Stimulated activated CD4-positive, alpha-beta T cell treated with anti-CD3 and anti-CD28 coated beads, Interleukin-2, amount 100 ng/mL, for 24 hours (primary cell): ENCODE measurements at places on chromosomes 11 and 22.

DNA sequence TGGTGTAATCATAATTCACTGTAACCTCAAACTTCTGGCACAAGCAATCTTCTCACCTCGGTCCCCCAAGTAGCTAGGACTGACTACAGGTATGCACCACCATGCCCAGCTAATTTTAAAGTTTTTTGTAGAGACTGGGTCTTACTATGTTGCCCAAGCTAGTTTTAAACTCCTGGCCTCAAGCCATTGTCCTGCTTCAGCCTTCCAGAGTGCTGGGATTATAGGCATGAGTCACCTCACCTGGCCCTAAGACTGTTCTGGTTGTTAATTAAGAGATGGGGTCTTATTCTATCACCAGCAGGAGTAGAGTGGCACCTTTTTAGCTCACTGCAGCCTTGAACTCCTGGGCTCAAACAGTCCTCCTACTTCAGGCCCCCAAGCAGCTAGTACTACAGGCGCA is 52.0 kb upstream of the DEPDC7 start:
- no peak for DNase-seq

DNA sequence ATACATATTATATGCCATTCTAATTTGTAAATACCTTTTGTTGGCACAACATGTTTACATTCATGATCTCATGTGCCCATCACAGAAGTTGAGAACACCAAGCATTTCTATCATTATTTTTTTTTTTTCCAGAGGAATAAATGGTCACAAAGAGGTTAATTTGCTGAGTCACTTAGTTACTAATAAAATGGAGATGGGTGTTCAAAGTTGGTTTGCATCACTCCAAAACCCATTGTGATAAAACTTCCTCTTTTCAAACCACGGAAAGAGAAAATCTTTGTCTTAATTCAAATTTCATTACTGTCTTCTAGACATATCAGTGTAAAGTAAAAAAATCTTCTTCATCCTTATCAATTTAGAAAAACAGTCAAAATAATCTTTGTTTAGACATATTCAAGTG is 636.8 kb upstream of the CCDC179 start:
- no peak for DNase-seq

DNA sequence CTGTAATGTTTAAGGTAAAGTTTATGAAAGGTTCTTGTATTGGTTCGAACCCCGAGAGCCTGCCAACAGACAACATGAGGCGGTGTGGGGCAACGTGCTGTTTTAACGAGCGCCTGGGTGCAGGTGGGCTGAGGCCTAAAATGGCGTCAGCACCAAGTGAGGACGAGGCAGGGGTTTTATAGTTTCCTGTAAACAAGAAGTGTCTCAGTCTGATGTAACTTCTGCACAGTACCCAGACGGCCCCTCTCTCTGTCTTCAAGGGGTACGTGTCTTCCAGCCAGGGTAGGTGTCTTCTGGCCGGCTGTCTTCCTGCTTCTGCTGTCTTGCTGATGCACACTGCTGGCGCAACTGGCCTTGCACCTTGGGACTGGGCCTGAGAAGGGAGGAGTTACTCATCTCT is 2.7 kb downstream of the PPFIBP2 start:
- no peak for DNase-seq

DNA sequence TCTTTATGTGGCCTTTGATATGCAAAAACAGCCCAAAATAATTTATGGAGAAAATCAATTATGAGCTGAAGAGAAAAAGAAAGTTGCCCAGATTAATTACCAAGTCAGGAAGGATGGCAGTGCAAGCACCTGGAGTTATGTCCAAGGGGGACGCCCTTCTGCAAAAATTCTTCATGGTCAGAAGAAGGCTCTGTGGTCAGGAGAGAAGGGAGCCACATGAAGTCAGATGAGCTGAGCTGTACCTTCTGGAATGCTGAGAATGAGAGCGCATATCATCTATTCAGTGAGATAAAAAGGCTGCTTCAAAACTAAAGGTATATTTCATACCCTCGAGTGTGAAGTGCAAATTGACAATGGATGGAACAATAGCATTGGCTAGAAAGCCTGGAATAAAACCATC is 607.4 kb downstream of the NTM start:
- DNase-seq = no peak

- DNase-seq = no peak
Measured at GRCh38 chr22:26322179-26322905, 106.7 kb upstream of the ASPHD2 start.

GRCh38 chr11:128717516-128717915 is 23.6 kb downstream of the FLI1 start:
- no peak for DNase-seq

DNA sequence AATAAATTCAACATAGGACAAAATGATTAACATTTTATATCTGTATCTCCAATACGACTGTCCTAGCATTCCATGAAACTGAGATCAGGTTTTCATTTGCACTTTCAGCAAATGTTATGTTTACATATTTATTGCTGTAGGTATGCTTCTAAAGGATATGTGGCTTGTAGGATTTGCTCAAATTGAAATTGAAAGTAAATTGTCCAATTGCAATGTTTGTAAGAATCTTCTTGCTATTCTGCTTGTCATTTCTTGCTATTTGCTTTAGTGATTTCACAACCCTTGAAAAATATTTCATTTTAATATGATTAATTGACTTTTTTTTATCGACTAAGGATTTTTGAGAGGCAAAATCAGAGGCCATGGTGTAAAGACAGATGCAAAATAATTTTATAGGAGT is 904.2 kb upstream of the RAG2 start:
- no peak for DNase-seq

- DNase-seq = no peak
Measured at GRCh38 chr22:50475652-50476002, 792 bp upstream of the SBF1 start.

DNA sequence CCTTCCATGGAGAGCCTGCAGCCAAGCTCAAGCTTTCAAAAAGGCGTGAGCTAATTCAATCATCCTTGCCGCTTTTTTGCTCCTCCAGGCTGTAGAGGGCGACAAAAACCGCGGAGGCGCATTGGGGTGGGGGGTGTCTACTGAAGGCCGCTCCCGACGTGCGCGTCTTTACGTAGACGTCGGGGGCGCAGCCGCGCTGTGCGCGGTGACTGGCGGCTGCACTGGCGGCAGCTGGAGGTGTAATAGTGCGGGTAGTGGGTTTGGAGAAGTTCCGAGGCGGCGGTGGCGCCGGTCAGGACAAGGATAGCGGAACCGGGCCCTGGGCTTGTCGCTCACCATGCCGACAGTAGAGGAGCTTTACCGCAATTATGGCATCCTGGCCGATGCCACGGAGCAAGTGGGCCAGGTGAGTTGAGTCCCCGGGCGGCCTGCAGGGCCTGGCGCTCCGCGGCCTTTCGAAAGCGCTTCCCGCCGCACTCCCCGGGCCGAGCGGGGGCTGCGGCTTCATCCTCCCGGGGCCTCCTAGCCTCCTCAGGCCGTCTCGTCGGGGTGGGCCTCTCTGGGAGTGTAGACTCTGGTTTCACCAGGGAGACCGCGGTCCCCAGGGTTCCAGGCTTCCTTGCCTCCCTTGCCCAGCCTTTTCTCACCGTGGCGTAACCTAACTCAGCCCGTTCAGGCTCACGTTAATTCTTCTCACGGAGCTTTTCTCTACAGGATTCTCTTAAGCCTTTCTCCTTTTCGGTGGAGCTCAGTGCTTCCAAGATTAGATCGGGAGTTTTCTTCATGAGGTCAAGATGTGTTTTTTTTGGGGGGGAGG is at the start of gene API5:
Gene API5 (plus strand): TSS at position 206 of the 817 bp plus-strand sequence. CDS start 132 bp downstream, at position 338.
- DNase-seq = peak; percentile 89

DNA sequence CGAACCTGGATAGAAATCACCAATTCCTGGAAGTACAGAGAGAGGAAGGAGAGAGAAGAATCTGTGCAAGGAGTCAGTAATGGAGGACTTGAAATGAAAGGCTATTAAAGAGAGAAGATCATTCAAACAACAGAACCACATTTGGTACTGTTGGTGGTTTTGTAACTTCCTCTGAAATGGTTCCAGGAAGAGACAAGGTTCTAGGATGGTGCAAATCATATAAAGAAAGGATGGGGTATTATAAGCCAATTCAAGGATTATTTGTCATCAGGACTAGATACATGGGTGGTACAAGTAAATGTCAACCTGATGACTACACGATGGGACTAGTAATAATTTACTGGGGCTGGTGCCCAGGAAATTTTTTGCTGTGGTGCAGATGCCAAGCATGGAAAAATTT is 28.9 kb upstream of the TMA7B start:
- DNase-seq = no peak

DNA sequence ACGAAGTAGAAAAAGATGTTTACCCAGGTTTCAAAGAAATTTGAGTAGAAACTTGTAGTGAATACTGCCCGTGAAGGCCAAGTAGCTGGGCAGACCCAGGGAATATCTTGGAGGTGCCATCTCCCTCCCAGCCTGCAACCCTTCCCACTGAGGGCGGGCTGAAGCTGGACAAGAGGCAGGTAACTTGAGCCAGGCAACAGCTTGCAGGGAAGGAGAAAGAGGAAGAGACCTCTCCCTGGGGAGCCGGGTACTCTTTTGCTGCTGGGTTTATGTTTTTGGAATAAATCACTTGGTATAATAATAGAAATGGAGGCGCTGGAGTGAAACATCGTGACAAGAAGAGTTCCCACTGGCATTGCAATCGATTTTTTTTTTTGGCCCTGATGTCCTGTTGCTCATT is 49.4 kb upstream of the JAM3 start:
- no peak for DNase-seq

GRCh38 chr11:122893131-122893530 is 10.6 kb downstream of the JHY start:
- no peak for DNase-seq

DNA sequence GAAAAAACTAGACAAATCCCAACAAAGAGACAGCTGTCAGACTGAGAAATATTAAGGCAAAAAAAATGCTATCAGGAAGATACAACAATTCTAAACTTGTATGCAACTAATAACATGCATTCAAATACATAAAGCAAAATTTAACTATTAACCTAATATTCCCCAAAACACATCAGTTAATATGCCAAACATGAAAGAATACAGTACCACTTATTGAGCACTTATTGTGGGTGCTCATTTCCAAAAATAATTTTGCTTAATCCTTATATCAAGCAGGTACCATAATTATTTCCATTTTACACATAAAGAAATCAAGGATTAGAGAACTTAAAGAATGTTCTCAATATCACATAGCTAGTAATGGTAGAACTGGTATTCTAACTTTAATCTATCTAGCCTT is 67.7 kb upstream of the HMGXB4 start:
- DNase-seq = no peak

DNA sequence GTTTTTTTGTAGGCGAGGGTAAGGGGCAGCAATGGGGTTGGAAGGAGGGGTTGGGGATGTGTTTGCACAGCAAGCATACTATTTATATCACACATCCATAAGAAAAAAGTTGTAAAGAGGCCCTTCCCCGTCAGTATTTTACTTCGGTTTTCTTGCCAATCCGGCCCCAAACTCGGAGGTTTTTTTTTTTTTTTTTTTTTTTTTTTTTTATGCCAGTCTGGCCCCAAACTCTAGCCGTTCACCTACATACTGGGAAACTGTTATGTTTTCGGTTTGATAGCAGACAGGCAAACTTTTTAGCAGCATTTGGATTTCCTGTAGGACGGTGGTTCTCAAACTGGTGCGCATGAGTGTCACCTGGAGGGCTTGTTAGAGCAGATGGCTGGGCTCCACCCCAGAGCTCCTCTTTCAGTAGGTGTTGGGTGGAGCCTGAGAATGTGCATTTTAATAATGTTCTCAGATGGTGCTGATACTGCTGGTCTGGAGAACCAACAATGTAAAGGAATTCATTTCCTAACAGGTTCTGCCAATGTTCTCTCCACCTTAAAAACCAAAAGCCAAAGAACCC is 76.5 kb upstream of the ZBED5 start:
- peak; percentile 7 for DNase-seq

GRCh38 chr11:72721689-72722049 is 30.5 kb downstream of the ARAP1 start:
- DNase-seq = peak; percentile 32

GRCh38 chr11:47778878-47779483 is 11.8 kb upstream of the FNBP4 start:
- DNase-seq = no peak

GRCh38 chr11:42239188-42239587 is 779.7 kb upstream of the LRRC4C start:
- no peak for DNase-seq

DNA sequence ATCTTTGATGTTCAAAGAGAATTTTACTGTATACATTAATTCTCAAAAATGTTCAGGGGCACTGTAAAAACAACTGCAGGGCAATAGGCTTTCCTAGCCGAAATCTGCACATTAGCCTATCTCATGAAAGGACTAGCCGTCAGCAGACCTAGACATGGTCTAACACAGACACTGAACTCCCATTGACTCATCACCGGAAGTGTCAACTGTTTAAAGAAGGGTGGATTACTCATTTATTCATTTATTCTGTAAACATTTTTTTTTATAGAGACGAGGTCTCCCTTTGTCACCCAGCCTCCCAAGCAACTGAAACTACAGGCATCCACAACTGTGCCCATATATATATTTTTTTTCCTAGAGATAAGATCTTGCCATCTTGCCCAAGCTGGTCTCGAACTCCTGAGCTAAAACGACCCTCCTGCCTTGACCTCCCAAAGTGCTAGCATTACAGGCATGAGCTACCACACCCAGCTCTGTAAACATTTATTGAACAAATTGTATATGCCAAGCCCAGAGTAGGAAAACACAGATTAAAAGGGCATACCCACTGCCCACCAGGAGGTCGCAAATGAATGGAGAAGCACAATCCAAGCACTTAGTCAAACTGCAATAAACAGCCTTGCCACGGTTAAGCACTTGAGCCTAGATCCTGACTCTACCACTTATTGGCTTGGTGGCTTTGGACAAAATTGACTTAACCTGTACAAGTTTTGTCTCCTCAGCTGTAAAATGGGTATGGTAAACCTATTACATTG is 26.6 kb downstream of the RAB30 start:
- DNase-seq = no peak

DNA sequence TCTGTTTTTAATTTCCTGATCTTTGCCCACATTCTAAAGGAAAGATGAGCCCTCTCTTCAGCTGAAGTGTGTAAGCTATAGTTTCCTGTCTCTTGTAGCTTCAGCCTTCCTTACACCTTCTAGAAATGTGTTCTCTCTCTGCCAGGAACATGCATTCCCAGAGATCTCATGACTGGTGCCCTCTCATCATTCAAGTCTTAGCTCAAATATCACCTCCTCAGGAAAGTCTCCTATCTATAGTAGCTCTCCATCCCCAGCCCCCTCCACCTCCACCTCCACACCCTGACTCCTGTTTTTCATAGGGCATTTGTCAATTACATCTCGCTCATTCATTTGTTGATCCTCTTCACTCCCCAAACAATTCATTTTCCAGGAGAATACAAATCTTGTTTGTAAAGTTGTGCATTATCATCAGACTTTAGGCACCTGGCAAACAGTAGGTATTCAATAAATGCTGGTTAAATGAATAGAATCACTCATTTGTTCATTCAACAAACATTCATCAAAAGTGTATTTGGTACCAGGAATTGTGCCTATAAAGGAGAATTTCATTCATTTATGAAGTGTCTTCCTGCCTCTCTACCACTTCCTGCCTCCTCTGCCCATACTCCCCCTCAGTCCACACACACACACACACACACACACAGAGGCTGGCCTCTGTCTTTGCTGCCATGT is 160.3 kb downstream of the BBOX1 start:
- DNase-seq = no peak

GRCh38 chr22:49776891-49777290 is 50.8 kb downstream of the BRD1 start:
- no peak for DNase-seq

- no peak for DNase-seq
Measured at GRCh38 chr11:1404461-1405185, 14.9 kb downstream of the BRSK2 start.
